NCI-H2029 (cell line): ENCODE measurements at places on chromosomes 6 and 20.

GRCh38 chr6:32224696-32225095 lies 829 bp upstream of the NOTCH4 start:
- DNase-seq = no peak

GRCh38 chr6:43091020-43091419 lies 14.9 kb downstream of the PTK7 start:
- DNase-seq = no peak

- DNase-seq = no peak
These were observed 502.2 kb upstream of the JARID2 start for GRCh38 chr6:14743474-14744211.

DNA sequence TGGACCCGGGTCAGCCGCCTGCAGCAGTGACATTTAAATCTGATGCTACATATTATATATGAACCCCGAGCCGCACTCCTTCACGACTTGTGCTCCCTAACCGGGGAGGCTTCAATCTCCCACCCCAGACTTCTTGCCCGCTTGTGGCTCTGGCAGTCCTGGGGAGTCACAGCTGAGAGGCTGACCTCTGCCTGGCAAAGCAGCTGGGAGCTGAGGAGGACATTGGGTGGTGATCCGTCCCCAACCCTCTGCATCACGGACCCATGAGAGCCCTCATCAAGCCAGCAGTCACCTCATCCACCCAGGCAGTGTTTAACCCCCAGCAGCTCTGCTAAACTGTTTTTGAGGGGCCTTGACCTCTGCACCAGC lies 33.7 kb upstream of the CDH22 start:
- no peak for DNase-seq

DNA sequence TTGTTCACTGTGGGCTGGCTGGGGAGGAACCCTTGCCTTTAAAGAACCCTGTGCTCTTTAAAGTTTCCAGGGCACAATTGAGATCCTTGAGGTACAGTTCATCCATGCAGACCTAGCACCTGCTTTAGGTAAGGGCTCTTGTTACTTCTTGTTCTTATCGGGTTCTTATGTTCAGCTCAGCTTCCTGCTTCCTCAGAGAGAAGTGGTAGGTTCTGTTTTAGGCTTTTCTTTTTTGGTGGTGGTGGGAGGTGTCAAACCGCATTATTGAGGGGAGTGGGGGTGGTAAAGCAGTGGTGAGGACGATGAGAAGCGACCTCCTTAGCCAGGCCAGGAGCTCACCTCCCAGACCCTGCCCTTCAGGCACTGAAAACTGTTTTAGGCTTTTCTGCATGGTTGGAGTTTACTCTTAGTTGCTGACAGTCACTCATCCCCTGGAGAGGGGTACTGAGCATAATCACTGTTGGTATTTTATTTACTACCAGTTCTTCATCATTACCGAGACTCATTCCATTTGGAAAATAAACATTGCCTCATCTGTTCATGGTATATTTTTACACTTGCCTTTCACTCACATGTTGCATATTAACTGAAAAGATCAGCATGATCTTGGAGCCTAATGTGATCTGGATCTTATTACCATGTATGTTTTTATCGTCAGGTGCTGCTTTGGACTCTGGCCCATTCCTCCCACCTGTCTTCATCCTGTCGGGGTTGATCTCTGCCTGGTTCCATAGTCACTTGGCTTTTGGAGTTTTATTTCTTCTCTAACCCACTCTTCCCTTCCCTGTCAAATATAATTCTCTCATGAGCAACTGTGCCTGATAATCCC lies 35.4 kb downstream of the SLC16A10 start:
- peak; percentile 52 for DNase-seq

- DNase-seq = no peak
These were observed 83.7 kb downstream of the ELOVL5 start for GRCh38 chr6:53264915-53265607.

DNA sequence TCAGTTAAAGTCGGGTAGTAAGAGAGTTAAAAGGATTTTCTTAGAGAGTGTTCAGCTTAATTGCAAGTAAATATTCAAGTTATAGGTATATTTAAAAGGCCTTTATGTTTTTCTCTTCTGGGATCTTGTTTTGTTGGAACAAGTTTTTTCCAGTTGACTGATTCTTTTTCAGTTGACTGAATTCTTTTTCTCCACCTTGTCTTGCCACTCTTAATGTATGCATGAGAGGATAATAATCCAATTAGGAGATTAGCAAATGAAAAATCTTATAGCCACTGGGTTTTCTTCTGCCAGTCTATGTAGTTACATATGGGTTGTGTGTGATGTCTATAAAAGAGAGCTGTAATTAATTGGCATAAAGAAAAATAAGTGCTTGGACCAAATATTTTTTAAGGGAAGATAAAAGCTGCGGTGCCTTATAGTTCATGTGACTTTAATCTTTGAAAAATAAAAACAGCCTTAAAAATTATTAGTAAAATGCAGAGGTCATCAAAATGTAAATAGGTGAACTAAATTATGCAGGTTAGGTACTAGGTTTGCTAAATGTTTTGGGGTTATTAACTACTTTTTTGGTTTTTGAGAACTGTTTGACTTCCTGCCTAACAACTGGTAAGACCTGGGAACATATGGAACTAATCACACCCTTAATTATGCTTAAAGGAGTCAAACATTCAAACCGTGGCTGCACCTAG lies 367.2 kb downstream of the HTR1B start:
- DNase-seq = no peak

GRCh38 chr6:139497345-139497961 lies 123.0 kb upstream of the CITED2 start:
- DNase-seq = no peak

DNA sequence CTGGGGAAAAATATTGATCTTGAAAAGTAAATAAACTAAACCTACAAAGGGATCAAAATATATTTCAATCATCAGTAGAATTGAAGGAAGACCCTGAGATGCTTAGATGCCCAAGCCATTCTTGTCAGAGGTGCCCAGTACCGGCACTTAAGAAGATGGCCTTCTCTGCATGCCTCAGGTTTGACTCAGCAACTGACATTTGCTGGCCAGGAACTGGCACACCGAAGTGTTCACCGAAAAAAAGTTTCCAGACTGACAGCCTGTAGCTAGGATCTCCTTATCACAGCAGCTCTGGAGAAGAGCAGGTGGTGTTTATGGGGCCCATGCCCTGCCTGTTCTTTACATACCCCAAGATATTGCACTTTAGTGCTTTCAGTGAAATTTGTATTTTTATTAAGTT lies 203.2 kb downstream of the MOXD1 start:
- no peak for DNase-seq

GRCh38 chr6:150334790-150335783 lies 33.7 kb upstream of the IYD start:
- DNase-seq = peak; percentile 2

DNA sequence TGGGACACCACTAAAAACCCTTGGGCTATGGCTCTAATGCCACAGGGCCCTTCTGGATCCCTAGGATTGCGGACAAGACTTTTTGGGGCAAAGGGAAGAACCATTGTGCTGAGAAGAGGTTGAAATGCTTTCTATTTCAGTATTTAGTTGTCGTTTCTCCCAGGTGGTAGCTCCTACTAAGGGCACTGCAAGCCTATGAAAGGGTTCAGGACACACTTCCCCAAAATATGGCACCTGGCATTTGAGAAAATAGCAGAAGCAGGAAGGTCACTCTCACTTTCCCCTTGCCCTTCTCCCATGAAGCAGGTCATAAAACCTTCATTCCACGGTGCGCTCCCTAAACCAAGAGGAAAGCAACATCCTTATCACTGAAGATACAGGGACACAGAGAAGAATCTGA lies 125.4 kb upstream of the GPR6 start:
- DNase-seq = no peak

GRCh38 chr6:131803007-131803769 lies 4.6 kb upstream of the ENPP1 start:
- DNase-seq = no peak

DNA sequence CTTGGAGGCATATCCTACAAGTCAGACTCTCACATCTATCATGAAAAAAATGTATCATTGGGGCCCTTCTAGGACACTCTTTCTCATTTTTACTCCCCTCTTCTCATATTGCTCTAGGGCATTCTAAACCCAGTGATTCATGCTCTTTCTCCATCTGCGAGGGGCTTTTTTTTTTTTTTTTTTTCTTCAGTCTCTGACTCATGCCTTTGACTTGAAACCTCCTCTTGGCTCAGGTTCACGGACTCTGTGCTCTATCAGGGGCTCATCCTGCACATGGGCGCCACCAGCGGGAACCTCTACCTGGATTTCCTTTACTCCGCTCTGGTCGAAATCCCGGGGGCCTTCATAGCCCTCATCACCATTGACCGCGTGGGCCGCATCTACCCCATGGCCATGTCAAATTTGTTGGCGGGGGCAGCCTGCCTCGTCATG lies 17.8 kb downstream of the SLC22A1 start:
- no peak for DNase-seq

DNA sequence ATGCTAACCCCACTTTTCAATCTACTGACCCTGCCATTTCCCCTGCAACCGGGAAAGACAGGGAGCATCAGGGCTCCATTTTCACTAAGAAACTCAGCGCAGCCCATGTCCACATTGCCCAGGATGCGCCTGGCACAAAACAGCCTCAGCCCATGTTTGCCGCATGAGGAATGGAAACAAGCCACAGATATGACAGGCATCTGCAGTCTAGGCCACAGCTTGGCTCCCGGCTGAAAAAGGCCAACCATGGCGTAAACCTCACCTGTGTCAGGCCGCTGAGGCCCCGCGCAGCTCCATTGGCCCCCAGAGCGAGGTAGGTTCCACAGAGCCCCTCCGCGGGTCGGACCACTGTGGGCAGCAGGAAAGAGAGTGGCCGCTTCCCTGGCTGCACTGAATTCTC lies 21.7 kb downstream of the GGT7 start:
- DNase-seq = no peak

DNA sequence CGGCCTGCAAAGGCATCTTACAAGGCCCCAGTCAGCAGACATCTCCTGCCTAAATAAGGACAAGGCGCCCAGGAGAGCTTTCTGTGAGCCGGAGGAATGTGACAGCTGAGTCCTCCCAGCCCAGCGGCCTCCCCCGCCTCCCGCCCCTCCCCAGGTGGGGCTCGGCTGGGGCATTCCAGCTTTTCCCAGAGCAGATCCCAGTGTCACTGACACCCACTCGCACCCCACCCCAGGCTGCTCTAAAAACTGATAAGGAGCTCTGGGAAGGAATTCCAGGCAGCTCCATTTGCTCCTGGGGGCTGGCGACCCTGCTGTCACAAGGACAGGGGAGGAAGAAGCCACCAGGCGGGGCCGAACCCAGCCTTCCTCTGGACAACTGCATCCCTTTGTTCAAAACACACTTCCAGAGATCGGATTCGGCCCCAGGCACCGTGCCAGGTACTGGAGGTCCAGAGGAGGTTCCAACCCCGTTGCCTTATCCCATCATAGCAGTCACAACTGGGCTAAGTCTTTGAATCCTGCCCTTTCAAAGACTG lies 49.7 kb downstream of the JPH2 start:
- no peak for DNase-seq

DNA sequence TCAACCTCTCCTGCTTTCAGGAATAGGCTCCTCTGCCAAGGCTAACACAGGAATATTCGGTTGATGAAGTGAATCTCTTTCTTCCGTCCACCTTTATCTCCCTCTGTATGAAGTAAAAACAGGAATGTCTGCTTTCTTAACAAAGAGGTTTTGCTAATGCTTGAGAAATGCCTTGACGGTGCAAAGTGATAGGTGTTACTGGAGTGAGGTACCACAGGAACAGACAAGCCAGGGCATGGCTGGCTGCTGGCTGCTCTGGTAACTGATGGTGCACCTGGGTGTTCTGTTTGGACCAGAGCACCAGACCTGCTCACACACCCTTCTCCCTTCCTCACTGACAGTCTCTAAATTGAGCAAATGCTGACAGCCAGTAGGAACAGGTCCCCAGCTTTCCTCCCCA lies 174.0 kb upstream of the FBXL4 start:
- DNase-seq = no peak

- DNase-seq = no peak
These were observed 34.0 kb upstream of the FOXO3 start for GRCh38 chr6:108526739-108527174.

GRCh38 chr6:122365775-122366403 lies 33.6 kb upstream of the HSF2 start:
- DNase-seq = no peak
